WTC11 (cell line): ENCODE measurements at places on chromosomes 2 and 18. TPM values are rescaled to one million over a fixed set of nuclear protein-coding genes. Genes with fewer than 3 reads are reported as not detected.

TMEM247 gene
- total RNA-seq, result not detected in 3 replicates

DCDC2C gene
- not detected in 3 replicates for total RNA-seq

LRP1B gene
- 0.14 to 0.52 TPM (median 0.44 TPM) in 3 replicates for total RNA-seq

CAVIN2 gene
- 0.14 to 0.28 TPM (median 0.27 TPM) in 3 replicates for total RNA-seq

SIGLEC15 gene
- 0.30 to 0.48 TPM in 2 of 3 replicates, not detected in the other for total RNA-seq

FAP gene
- total RNA-seq, result 0.21 TPM in 1 of 3 replicates, not detected in the others

CRYGD gene
- 4.6 to 6.3 TPM (median 5.7 TPM) in 3 replicates for total RNA-seq

ERICH2 gene
- 1.1 to 1.6 TPM (median 1.1 TPM) in 3 replicates for total RNA-seq
